Nucleus accumbens (tissue), 56 donors: ENCODE measurements at places on chromosomes 11 and 22.

DNA sequence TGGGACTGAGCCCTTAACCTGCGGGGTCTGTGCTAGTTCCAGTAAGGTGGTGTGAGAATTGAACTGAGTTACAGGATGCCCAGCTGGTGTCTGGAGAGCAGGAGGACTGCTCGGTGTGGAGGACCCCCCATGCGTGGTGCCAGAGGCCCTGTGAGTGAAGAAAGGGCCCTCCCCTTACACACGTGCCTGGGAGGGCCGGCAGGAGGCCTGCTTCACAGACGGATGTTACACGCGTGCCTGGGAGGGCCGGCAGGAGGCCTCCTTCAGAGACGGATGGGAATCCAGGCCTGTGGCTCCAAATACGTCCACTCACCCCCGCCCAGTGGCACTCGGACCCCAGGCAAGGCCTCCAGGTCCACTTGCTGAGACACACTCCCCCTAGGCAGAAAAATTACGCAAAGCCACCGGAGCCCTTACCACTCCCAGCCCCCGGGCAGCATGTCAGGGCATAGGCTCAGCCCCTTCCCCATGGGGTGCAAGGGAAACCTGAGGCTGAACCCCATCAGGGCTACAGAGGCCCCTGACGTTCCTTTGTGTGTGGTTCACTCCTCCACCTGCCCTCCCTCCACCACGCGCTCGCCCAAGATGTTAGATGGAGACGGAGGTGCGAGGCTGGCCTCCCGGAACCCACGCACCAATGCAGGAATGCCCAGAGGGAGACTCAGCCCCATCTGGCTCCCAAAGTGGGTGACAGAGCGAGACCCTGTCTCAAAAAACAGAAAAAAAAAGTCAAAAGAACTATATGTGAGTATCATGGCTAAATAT, 227.8 kb downstream of the BRD1 start:
- DNase-seq = no peak

DNA sequence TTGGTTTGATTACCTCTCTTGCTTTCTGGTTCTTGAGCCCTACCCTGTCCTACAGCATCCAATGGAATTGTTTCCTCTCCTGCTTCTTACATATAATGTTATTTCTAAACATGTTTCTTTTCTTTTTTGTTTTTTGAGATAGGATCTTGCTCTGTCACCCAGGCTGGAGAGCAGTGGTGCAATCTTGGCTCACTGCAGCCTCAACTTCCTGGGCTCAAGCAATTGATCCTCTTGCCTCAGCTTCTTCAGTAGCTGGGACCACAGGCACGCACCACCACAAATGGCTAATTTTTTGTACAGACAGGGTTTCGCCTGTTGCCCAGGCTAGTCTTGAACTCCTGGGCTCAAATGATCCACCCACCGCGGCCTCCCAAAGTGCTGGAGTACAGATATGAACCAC, 105.9 kb downstream of the SGSM3 start:
- no peak for DNase-seq

GRCh38 chr11:65429724-65430405, 7.3 kb downstream of the NEAT1 start:
- no peak for DNase-seq

DNA sequence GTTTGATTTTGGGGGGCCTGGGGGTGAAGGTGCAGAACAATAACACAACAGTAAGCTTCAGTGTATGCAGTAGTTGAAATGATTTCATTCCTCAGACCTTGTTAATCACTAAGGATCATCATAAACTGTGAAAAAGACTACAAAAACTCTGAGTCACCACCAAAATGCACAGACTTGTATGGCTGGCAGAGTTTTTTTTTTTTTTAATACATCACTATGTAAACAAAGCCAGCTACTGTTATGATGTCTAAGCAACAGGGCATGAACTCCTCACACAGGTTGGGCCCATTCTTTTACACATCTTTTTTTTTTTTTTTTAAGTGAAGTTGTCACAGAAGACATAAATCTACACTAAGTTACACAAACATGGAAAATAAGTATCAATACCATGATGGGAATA, 311.9 kb downstream of the GUCY1A2 start:
- DNase-seq = no peak

- DNase-seq = no peak
Measured at GRCh38 chr11:1522081-1522424, 35.5 kb upstream of the MOB2 start.

GRCh38 chr22:23115825-23116494, 25.8 kb downstream of the RSPH14 start:
- no peak for DNase-seq
